ELR (cell line): ENCODE measurements at places on chromosomes 12 and 14.

DNA sequence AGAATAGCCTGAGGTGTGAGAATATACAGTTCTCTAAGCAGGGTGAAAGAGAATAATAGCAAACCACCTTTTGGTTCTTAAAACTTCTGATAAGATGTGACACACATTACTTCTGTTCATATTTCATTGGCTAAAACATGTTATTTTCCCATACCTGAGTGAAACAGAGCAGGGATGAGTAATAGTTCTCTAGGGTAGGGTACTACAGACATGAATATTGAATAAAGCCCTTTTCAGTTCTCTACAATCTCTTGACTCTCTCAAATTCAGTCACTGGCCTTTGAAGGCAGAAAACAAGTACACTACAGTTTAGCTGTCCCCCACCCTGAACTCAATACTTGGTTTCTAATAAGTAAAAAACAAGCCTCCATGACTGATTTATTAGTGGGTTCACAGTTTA lies 454.1 kb upstream of the MDGA2 start:
- no peak for DNase-seq

- peak; percentile 70 for DNase-seq
Measured at GRCh38 chr12:89345830-89346740, 6.2 kb downstream of the DUSP6 start.

DNA sequence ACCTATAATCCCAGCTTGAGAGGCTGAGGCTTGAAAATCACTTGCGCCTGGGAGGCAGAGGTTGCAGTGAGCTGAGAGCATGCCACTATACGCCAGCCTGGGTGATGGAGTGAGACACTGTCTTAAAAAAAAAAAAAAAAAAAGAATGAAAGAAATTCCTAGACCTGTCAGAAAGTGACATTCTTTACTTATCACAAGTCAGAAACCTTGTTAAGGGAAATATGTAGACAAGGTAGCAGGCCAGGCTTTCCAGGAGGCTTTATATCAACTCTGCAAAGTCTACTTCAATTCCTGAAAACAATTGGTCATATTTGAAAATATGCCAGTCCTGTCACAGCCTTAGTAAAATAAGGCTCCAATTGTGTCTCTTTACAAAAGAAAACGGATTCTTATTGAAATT lies 19.1 kb upstream of the MMP19 start:
- no peak for DNase-seq

DNA sequence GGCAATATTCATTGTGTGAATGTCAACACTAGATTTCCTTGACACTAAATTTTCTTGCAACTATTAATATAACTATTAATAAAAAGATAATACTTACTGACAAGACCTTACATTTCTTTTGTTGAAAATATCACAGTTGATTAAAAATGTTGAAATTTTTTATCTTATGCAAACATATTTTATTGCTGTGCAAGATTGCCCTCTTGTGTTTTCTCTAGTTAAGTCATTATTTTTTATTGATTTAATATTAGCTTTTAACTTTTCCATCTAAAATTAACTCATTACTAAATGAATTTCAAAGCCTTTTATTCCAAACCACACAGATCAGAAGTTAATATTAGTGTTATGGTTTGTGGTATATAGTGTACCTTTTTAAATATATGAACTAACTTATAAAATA lies 11.7 kb upstream of the NAA30 start:
- peak; percentile 53 for DNase-seq

DNA sequence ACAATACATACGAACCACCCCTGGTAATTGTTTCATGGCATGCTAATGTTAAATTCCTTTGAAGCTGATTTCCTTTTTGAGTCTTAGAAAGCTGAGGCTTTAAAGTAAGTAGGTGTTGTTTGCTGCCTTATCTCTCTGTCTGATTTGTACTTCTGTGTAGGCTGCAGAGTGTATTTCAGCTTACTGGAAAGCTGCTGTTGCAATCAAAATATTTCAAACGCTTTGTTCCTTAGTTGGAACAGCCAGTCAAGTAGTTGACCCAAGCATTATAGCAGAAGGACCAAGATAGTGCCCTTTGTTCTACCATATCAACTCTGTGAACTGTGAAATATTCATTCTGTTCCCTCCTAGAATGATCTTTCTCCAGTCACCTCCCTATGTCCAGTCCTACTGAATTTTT lies 3.1 kb downstream of the PKP2 start:
- DNase-seq: no peak

- DNase-seq: peak; percentile 63
Measured at GRCh38 chr12:43292699-43293098, 259.3 kb downstream of the ADAMTS20 start.

GRCh38 chr12:646442-647384 lies 16.5 kb downstream of the NINJ2 start:
- DNase-seq: no peak

- DNase-seq: peak; percentile 11
Measured at GRCh38 chr12:15208140-15208539, 13.1 kb downstream of the RERG start.

GRCh38 chr12:56574210-56574609 lies 52.6 kb downstream of the RBMS2 start:
- DNase-seq: peak; percentile 65

- no peak for DNase-seq
Measured at GRCh38 chr12:4438834-4439596, 6.6 kb downstream of the FGF6 start.

DNA sequence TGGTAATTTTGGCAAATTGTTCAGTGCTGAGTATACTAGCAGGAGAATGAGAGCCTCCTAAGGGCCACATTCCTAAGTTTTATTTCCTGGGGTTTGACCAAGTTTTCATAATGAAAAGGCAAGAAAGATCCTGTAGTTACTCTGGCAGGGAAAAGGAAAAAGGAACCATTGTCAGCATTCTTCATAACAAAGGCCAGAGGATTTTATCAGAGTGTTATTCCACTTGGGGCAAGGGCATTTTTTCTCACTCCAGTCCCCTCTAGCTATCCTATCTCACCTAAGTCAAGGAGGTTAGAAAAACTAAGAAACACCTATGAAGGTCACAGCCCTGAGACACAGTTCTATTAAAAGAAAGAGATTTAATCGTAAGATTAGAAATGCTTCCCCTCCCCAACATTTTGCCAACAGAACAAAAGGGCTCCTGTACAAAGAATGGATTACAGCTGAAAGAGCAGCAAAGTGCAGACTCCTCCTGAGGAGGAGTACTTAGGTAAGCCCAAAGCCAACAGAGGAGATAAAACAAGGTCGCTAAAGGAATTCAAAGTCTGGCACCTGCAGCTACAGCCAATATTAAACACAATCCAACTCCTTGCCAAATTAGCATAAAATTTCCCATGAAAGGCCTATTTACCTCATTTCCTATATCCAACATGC lies 162.4 kb downstream of the GALC start:
- DNase-seq: no peak

DNA sequence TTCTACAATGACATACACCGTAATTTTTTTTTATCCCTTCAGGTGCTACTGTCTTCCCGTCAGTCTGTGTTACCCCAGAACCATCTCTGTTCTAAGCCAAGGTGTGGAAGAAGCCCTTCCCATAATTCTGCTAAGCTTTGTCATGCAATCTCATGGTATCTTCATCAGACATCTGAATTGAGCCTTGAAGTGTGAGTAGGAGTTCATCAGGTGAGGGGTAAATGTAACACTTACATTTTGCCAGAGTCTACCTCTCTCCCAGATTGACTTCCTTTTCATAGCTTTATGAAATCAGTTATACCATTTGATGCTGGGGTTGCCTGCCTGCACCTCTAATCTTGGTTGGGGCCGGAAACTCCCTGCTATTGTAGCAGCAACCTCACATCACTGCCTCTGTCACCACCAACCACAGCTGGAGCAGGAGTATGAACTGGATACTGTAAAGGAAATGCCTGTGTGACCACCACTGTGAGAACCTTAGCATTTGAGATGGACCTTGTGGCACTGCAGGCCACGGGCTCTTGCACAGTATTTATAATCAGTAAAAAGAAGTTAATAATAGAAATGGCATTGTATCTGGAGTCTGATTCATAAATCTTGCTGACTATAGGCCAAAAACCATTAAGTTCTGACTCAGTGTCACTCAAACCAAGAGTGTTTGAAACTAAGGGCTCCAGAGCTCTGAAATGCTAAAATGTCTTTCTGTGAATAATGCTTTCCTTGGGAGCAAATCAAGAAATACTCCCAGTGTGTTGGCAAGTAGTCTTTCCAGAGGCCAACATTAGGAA lies 58.7 kb upstream of the STK38L start:
- DNase-seq: peak; percentile 37

DNA sequence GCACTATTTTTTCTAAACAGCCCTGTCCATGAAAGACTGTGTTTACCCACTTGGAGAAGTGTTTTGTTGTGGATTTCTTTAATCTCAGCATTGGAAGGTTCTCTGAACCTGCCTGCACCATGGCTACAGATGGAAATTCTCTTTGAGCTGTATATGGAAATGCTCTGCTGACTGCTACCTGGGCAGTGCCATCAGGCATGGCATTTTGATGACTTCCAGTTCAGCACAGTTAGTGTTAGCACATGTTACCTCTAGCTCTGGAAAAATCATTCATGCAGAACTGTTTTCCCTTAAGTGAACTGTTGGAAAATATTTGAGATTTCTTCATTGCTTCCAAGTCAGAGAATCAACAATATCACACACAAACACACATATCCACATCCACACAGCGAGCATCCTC lies 52.6 kb upstream of the RIC8B start:
- no peak for DNase-seq

DNA sequence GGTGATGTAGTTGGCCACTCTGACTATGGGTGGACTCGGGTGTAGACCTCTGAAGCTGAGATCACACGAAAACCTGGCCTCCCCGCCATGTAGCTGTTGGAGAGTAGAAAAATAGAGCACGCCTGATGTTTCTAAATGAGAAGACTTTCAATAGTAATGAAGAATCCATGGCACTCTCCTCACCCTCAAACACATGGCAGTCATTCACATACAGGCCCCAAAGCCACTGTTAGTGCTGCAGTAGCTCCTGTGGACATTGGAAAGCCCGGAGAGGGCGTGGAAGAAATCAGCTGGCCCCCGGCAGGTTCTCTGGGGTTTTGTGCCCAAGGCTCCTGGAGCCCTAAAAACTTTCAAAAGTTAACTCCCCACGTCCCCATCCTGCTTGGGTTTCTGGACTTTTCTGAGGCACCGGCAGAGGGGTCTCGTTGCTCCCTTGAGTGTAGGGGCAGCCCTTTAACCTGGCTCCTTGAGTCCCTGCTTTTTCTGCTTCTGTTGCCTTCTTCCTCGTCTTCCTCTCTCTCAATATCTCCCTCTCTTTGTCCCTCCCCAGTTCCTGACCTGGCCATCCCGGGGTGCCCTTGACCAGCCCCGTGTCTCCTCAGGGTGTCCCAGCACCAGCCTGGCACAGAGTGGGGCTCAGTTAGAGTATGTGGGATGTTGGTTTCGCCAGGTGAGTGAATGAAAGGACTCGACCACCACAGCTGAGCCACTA lies 8.3 kb downstream of the MEG3 start:
- DNase-seq: no peak

- no peak for DNase-seq
Measured at GRCh38 chr14:48936362-48936761, 649.8 kb downstream of the RPS29 start.

GRCh38 chr12:66661357-66661756 lies 17.5 kb downstream of the GRIP1 start:
- no peak for DNase-seq

DNA sequence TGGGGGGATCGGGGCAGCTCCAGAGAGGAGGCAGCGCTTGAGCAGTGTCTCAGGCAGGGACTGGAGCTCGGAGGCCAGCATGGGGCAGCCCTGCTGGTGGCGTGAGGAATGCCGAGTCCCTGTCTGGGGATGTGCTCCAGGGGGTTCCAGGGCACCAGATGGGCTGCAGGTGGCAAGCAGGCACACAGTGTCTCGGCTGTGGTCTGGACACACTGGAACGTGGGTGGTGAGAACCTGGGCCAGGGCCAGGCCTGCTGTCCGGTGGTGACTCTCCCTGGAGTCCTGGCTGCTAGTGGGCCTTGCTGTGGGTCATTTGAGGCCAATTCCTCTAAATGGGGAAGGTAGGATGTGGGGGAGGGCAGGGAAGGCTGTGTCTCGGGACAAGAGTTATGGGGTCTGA lies 199.4 kb upstream of the RTL1 start:
- no peak for DNase-seq

DNA sequence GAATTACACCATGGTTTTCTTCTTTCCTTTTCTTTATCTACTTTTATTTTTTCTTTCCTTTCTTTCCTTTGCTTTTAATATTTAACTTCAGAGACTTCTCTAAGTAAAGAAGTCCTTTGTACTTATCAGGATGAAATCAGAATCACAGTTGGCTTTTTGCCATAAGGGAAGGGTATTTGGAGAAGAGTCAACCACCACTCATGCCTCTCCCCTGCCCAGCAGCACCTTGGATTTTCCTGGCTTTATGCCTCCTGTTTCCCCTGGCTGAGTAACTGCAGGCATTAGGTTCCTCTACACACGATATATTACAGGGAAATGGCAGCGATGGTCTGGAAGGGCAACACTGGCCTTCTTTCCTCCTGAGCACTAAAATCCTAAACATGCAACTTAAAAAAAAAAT lies 266.4 kb upstream of the CAND1 start:
- DNase-seq: no peak

DNA sequence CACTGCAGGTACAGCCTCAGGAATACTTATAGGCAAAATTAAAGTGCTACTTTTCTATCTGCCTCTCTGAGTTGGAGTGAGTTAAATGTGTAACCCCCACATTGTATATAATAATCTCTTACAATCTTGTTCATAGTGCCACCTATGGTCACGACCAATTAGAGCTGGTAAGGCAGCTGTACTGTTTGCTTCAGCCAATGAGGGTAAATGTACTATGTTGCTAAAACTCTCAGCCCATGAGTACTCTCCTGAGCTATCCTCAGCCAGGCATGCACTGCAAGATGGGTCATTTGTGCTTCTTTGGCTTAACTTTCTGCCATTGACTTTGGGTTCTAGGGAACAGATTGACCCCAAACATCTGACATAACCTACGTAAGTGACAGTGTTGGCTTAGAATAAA lies 15.0 kb upstream of the MDM2 start:
- peak; percentile 55 for DNase-seq

DNA sequence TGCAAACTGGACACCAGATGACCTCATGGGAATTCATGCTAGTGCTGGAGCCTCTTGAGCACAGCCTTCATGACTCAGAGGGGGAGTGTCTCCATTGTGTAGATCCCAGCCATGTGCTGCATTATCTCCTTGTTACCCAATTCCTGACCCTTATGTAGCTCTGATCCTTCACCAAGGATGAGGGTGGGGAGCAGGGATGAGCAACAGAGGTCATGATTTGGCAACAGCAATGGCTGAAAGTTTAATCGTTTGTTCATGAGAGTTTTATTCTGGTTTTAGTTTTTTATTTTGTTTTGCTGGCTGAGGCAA lies 9.5 kb upstream of the BDKRB1 start:
- peak; percentile 98 for DNase-seq

GRCh38 chr12:40226705-40227104 lies 1.9 kb downstream of the LRRK2 start:
- peak; percentile 80 for DNase-seq
